ENCODE measurements at places on chromosomes 3 and 15.

- no peak for DNase-seq
Measured at GRCh38 chr3:5004319-5005152, 25.3 kb downstream of the BHLHE40 start.

DNA sequence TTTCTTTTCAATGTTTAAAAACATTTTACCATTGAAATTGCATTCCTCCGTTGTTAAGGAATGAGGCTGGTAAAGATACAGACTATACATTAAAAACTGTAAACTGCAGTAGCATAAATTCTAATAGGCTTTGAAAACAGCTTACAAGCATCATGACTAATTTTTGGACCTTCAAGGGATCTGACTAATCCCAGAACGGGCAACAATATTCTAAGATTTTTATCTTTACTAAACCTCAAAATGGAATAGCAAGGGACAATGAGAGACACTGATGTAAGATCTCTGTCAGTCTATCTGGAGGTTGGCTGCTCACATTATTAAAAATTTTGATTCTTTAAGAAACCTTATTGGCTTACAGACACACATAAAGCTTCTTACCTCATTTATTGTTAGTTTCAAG is 74.7 kb downstream of the BTD start:
- DNase-seq = no peak

- no peak for DNase-seq
Measured at GRCh38 chr3:118710532-118710931, 324.1 kb downstream of the IGSF11 start.

DNA sequence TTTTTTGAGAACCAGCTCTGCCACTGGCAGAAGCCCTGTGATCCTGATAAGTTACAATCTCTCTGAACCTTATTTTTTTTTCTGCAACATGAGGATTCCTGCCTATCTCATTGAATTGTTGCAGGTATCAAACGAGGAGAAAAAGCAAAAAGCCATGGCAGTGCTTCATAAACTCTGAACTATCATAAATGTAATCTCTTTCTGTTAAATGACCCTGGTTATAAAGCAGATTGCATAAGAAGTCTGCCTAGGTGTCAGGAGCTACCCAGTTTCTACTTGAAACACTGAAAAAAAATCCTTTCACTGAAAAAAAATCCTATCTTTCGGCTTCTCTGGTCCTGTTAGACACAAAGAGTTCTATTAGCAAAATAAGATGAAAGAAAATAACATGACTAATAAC is 172.7 kb downstream of the FAM43A start:
- no peak for DNase-seq

DNA sequence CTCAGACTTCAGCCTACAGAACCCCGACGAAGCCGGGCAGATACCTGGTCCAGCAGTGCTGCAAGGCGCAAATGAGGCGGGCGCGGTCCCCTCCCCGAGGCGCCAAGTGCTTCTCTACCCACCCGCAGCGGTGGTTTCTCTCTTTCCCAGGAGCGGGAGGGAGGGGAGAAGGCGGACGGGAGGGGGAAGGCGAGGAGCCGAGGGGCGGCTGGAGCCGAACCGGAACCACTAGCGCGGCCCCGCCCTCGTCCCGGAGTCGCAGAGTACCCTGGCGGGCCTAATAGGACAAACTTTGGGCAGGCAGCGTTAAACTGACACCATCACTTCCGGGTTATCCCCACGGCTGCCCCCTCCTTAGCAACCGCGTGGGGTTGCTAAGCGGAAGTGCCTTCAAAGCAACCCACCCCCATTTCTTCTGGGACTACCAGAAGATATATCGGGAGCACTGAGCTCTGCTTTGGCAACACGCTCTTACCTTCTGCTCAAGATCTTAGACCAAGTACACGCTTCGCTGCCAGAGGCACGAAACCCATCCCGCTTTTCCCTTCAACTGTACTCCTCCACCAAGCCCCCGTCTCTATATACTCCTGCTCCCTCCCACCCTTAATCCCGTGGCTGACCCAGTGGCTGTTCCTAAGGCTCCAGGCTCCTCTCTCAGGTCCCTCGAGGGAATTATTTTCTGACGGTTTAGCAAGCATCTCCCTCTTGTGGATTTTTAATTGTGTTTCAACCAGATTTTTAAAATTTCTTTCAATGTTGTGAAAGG is at the start of gene CSNK1G1:
Gene CSNK1G1 (minus strand): TSS at position 230 of the 766 bp plus-strand sequence. CDS start 55,674 bp downstream, outside the sequence.
- DNase-seq = peak; percentile 94

DNA sequence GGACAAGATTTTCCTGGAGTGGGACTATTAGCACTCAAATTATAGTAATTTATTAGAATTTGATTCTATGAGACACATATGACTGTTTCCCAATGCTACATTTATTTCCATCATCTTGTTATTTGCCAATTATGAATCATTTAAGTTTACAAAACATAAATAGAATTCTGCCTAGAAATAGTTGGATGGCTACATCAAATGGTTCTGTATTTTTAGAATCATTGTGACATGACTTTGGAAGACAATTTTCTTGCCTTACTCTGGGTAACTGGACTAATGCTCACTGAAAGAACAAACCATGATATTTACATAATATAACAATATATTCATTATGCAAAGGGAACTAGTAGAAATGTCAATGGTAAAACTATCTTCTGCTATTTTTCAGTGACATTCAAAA is 173.5 kb downstream of the ZIC1 start:
- DNase-seq = no peak

DNA sequence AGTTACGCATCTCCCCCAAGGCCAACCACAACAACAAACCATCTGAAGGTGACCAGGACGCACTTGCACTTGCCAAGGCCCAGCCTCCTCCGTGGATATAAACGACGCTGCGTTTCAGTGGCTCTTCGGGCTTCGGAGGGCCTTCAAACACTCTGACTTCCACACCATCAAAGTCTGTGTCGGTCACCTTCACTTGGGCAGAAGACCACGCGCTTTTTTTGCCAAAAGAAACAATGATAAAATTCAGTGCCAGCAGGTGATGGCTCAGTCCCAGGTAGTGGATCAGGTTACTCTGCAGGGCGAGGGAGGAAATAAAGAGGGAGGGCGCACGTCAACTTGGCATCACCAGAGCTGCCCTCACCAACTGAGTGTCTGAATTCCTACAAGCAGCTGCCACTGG is 63.0 kb downstream of the NCEH1 start:
- DNase-seq = peak; percentile 63

DNA sequence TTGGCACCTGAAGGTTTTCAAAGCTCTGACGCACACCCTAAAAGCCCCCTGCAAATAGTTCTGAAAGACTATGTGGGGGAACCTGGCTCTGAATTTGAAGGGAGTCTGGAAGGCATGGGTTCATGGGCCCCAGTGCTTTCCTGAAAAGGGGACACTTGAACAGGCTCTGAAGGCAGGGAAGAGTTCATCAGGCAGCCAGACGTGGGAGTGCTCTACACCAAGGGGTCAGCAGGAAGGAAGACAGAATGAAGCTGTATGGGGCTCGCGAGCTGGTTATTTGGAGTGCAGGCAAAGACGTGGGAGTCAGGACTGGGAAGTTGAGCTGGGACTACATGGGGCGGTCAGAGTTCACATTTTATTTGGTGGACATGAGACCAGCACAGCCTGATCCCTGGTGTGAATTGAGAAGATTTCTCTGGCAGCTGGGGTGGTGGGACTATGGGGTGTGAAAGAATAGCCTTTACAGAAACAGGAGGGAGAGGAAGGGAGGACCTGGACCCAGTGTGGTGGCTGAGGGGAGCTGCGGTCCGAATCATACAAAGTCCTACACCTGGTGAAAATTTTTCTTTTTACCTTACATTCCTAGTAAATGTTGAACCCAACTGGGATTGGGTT is 12.6 kb downstream of the ABHD6 start:
- no peak for DNase-seq

GRCh38 chr3:136008732-136009470 is 43.4 kb downstream of the PPP2R3A start:
- DNase-seq = no peak

- DNase-seq = no peak
Measured at GRCh38 chr3:102163039-102163817, 271.6 kb upstream of the ZPLD1 start.

- no peak for DNase-seq
Measured at GRCh38 chr3:101340591-101340990, 20.2 kb upstream of the IMPG2 start.

GRCh38 chr15:60584355-60584998 is 105.5 kb upstream of the ICE2 start:
- no peak for DNase-seq

GRCh38 chr3:99084156-99084555 is 182.7 kb upstream of the DCBLD2 start:
- no peak for DNase-seq

DNA sequence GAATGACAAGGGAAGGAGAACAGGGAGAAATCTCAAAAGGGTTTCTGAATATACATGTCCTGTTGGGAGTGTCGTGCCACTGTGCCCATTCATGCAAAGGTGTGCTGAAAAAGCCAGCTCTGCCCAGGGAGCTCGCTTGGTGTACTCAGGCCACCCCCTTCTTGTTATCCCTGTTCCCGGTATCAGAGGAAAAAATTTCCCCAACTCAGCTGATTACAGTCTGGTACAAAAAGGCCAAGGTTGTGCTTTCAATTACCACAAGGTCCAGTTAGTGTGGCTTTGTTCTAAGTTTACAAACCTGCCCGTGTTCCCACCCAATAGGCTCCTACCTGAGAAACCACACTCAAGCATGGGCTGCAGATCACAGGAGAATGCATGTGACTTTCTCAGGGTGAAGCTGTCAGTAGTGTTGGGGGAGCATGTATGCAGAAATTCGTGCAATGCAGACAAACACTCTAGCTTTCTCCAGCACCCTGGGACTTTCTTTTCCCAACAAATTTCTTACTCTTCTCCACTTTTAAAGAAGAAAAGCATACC is 648.5 kb downstream of the NR2F2 start:
- DNase-seq = no peak

DNA sequence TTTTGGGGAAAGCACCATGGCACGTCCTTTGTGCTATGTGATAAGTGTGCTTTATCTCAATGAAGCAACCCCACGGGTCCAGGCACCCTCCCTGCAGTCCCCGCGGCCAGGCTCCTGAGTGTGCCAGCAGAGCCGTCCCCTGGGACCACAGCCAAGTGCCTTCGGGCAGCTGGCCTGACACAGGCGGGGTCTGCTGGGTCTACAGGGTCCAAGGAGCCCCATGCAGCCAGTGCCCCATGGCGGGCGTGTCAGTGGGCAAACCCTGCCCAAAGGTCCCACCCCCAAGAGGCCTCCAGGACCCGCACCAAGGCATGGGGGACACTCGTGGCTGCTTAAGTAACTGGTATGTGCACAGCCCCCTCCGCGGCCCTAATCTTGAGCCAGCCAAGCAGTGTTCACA is 35.3 kb downstream of the KLHL25 start:
- DNase-seq = no peak

DNA sequence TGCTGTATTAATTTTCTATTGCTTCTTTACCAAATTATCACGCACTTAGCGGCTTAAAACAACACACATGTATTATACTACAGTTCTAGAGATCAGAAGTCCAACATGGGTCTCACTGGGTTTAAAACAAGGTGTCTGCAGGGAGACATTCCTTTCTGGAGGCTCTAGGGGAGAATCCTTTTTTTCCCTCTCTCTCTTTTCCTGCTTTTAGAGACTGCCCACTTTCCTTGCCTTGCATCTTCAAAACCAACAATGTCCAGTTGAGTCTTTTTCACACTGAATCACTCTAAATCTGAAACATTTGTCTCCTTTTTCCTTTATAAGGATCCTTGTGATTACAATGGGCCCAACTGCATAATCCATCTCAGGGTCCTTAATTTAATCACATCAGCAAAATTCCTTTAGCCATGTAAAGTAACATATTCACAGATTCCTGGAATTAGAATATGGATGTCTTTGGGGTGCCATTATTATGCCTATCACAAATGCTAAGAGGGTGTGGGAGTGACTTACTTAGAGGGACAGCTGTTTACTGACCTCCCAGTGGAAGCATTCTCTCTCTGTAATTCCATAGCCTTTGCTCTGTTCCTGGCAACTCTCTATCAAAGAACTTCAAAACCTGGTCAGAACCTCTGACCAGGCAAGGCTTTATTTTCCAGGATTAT is 21.8 kb downstream of the CD200 start:
- no peak for DNase-seq

GRCh38 chr3:116445311-116445841 is at the start of gene LSAMP:
LSAMP (minus strand) TSS chr3:116445487.
- no peak for DNase-seq

- no peak for DNase-seq
Measured at GRCh38 chr3:171157286-171157685, 130.8 kb upstream of the SLC2A2 start.

DNA sequence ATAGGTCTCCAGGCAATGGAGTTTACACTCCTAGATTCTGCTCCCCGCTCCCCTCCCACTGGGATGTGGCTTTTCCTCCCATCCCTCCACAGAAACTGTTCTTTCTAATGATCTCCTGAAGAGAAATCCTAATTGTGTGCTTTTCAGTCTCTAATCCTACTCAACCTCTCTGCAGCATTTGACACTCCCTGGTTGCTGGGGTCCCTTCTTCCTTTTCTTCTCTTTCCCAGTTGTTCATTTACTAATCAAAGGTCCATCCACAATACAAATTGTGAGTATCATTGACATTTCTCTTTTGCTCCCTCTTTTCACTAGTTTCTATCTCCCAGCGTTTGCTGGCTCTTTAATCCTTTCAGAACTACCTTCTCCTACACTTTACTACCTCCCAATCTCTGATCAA is 6.5 kb upstream of the MYH15 start:
- DNase-seq = no peak

DNA sequence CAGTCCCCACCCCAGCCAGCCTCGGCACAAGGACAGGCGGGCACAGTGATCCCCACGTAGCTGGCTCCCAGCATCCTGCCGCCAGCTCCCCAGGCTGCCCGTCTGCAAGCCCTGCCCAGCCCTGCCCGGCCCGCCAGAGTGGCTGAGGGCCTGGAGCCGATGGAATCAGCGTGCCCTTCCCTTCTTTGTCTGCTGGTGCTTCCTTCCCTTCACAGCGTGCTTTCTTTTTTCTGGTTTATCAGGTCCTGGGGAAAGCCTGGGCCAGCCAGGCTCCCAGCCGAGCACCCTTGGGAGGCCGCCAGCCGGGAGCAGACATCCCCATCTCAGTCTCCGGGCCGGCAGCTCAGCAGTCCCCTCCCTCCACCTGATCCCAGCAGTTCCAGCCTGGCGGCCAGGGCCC is 54.7 kb upstream of the SMAD6 start:
- DNase-seq = no peak

DNA sequence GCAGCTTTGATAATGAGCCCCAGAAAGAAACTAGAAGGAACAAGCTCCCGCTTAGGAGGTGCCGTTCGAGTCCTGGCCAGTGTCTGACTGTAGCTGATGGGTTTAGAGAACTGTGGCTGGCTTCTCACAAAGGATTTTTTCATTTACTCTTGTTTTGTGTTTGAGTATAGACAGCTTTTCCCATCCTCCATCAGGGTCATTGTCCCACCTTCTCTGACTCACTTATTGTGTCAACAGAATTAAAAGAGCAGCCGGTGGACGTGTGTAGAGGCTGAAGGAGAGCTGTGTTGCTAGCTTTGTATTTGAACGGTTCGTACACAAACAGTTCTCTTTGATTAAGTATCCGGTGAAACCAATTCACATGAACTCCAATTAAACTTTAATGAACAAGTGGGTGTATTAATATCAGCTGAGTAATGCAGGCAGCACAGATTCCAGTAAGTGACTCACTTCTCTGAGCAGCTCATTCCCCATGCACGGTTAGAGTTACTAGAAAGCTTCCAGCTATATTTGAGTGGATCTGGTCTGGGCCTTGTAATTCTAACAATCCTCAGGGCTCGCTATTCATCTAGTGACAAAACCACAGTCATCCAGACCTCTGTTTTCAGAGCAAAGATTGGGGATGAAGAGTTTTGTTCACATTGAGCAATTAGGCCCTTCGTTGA is 141.0 kb downstream of the LPP start:
- no peak for DNase-seq

Data from DMS 273 treated with DMSO at 0.1 percent for 48 hours (cell line).